ENCODE measurements at places on chromosomes 5 and 9. TPM values are rescaled to one million over a fixed set of nuclear protein-coding genes. Genes with fewer than 3 reads are reported as not detected.

- DNase-seq: no peak
These were observed 3.4 kb downstream of the PRRC2B start for GRCh38 chr9:131397100-131397790.

TIGD6 gene
- polyA plus RNA-seq: 5.4 TPM

DNA sequence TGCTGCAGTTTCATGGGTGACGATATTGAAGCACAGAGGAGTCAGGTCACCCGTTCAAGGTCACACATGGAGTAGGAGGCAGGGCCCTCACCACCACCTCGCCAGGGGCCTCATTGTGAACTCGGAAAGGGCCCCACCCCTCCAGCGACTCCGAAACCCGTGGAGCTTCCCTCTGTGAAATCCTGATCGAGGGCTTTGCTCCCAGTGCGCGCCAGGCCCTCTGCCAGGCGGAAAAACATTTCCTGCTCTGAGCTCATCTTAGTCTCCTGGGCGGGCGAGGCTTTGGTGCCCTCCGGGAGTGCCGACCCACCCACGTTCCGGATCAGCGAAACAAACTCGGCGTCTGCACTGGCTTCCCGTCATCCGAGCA is 75.0 kb upstream of the FCN1 start:
- DNase-seq: peak; percentile 31

DNA sequence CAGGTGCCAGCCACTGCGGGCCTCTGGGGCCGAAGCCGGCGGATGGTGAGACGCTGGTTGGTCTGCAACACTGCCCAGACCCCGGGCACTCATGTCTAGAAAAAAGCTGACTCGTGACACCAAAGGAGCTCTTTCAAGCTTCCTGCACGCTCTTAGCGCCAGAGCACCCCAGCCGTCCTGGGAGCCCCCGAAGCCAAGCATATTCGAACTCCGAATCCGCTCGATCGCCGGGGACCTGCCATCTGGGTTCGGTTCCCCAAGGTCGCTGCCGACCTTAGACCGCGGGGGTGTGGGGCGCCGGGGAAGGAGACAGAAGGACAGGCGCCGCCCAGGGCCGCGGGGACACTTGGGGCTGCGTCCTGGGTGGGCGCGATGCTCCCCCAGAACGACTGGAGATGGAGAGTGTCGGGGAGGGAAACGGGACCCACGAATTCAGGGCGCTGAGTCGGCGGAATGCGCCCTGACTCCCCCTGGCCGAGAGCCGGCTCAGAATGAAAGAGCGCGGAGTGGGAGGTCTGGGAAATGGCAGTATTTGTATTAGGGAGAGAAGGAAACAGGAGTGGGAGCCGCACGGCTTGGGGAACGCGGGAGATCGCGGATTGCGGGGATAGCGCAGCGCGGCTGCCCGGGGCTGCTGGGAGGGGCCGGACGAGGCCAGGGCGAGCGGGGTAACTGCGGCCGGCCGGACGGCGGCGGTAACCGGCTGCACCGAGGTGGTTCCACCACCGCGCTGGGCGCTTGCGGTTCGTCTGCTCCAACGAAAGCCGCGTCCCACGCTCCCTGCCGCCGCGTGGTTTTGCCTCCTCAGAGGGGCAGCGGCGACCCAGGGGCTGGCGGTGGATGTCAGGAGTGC is 20.1 kb upstream of the MARCHF6 start:
- DNase-seq: no peak

DNA sequence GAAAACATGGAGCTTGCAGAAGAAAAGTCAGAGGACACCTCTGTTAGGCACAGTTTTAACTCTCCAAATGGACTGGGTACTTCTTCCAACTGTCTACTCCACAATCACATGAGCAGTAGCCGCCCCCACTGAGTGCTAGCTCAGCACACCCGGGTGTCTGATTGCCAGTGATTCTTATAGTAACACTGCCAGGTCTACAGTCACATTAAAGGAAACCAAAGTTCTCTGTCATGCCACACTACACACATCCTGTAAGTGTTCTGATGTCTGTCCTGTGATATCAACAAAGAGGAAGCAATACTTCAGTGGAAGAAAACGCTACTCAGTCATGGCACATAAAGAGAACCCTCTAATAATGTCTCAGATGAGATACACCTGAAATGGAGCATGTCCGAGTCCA is at the start of gene HAVCR2:
Gene HAVCR2 (minus strand): TSS at position 69 of the 400 bp plus-strand sequence. CDS start 61 bp downstream, at position 8.
- no peak for DNase-seq

GRCh38 chr9:114697951-114698351 is 16.0 kb upstream of the TEX48 start:
- no peak for DNase-seq

DNA sequence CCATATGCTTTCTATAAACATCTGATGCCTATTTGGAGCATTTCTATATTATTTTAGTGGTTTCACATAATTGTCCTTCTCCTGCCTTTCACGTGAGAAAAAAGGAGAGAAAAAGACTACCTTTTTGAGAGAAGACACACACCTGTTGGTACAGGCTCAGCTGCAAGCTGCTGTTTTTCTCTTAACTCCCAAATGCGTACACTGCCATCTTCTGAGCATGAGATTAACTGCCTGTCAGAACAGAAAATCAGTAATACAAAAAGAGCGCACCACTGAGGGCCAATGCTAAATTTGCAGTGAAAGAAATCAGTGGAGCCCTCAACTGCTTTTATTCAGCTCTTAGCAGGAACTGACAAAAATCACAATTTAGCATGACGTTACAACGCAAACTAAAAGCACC is 54.9 kb downstream of the WDR41 start:
- DNase-seq: peak; percentile 17

C1QTNF3 gene
- 71.9 TPM for polyA plus RNA-seq

DNA sequence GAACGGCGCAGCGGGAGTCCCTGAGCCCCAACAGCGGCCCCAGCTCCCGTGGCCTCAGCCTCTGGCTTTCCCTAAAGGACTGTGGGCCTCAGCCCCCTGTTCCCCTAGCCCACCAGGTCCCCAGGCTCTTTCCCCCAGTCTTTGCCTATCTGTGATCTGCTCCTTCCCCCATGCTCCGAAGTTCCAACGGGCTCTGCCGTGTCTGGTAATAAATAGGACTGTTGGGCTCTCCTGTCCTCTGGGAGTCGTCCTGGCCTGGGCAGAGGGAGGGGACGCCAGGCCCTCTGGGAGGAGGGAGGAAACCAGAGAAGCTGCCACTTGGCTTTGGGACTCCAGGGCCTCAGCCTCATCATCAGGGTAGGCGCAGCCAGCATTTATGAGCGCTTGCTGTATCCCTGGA is 28.1 kb downstream of the ADGRD2 start:
- no peak for DNase-seq

PCDHB5 gene
- 7.5 TPM for polyA plus RNA-seq

ORM2 gene
- polyA plus RNA-seq: not detected

GRCh38 chr9:89495824-89496560 is 1.9 kb downstream of the SEMA4D start:
- no peak for DNase-seq

GRCh38 chr9:136982232-136983051 is at the start of gene LCNL1:
TSS of gene LCNL1 (plus strand) at chr9:136982993. CDS start at chr9:136983587, 594 bp downstream.
- no peak for DNase-seq

DNA sequence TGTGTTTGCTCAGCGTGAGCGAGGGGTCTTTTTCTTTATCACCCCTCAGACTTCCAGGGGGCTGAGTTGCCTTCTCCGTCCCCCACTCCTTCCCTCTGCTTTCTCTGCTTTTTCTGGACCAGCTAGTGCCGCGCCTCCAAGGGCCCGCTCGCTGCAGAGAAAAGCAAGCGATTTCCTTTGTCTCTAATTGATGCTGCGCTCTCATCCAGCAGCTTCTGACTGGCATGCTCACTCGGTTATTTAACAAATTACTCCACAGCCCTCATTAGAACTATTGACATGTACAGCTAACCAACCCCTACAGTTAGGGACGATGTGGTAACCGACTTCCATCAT is 288.0 kb downstream of the ELAVL2 start:
- no peak for DNase-seq
